ENCODE measurements at places on chromosomes 1 and 21. TPM values are rescaled to one million over a fixed set of nuclear protein-coding genes. Genes with fewer than 3 reads are reported as not detected.

- DNase-seq, result peak; percentile 18
- no peak overlapping the region for H3K4me3 ChIP-seq
- H3K27me3 ChIP-seq, result peaks cover 57% of the 10 kb centered on the region
- H3K36me3 ChIP-seq, result peaks cover 4% of the 10 kb centered on the region
- no peaks in the 10 kb centered on the region for H3K4me1 ChIP-seq
Measured at GRCh38 chr1:34645109-34645688, 109.6 kb upstream of the GJB5 start.

The IBA57 gene
- 12.0 TPM for total RNA-seq

The ZMYND12 gene
- not detected for total RNA-seq

DNA sequence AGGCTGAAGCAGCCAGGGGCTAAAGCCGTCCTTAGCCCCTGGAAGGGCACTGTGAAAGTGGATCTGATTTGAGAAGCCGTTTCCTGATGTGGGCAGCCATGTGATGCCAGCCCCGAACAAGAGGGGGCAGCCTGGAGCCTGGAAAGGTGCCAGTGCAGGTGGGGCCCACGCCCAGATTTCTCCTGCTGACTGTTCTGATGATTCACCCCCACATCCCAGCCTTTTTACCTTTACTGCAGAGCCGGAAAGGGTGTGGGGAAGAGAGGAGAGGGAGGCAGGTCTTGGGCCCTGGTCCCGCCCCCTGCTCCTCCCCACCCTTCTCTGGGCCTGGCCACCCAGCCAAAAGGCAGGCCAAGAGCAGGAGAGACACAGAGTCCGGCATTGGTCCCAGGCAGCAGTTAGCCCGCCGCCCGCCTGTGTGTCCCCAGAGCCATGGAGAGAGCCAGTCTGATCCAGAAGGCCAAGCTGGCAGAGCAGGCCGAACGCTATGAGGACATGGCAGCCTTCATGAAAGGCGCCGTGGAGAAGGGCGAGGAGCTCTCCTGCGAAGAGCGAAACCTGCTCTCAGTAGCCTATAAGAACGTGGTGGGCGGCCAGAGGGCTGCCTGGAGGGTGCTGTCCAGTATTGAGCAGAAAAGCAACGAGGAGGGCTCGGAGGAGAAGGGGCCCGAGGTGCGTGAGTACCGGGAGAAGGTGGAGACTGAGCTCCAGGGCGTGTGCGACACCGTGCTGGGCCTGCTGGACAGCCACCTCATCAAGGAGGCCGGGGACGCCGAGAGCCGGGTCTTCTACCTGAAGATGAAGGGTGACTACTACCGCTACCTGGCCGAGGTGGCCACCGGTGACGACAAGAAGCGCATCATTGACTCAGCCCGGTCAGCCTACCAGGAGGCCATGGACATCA is at the start of gene SFN:
SFN (plus strand) TSS at position 369 of the 904 bp plus-strand sequence; CDS start at position 433, 64 bp downstream.
- peak; percentile 99 for DNase-seq
- no peaks in the 10 kb centered on the region for H3K27me3 ChIP-seq
- peak within 1 kb of the TSS; percentile 94 for H3K27ac ChIP-seq
- peaks cover 10% of the 10 kb centered on the region for H3K36me3 ChIP-seq

- H3K4me3 ChIP-seq, result no peak overlapping the region
- H3K27ac ChIP-seq, result no peak overlapping the region
- H3K4me1 ChIP-seq, result peaks cover 11% of the 10 kb centered on the region
Measured at GRCh38 chr1:206794294-206794908, 22.1 kb upstream of the IL10 start.

DNA sequence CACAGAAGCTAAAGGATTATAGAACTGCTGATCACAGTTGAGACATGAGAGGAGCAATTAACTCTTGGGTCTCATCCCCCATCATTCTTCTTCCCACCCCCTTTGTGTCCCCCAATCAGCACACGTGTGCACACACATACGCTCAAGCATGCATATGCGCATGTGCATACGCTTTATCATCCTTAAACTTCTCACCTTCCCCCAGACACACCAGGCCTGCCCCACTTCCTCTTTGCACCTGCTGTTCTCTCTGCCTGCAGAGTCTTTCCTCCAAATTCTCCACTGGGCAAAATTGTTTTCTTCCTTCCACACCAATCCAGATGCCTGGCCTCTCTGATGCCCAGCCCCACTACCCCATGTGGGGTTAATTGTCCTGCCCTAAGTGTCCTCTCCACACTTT is 13.0 kb upstream of the KCND3 start:
- peaks cover 70% of the 10 kb centered on the region for H3K27me3 ChIP-seq
- H3K4me3 ChIP-seq, result no peak overlapping the region
- no peaks in the 10 kb centered on the region for H3K4me1 ChIP-seq

DNA sequence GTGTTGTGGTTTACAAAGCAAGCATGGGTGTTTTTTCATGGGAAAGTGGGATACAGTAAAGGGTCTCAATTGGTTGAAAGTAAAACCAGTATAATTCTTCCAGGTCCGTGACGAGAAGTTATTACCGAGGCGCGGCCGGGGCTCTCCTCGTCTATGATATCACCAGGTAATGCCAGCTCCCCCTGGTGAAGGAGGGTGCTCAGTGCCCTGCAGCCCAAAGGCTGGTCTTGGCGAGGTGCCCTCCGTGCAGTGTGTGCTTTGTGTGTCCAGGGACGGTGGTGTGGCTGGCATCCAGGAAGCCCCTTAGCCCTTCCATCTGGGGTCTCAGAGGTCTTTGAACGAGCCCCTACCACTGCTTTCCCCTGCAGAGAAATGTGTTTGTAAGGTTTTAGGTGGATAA is 24.8 kb downstream of the RAB4A start:
- H3K4me3 ChIP-seq, result no peak overlapping the region
- DNase-seq, result no peak
- H3K36me3 ChIP-seq, result peaks cover 33% of the 10 kb centered on the region

- peaks cover 16% of the 10 kb centered on the region for H3K4me1 ChIP-seq
- peaks cover 32% of the 10 kb centered on the region for H3K36me3 ChIP-seq
- no peak overlapping the region for H3K4me3 ChIP-seq
- DNase-seq, result no peak
- H3K27me3 ChIP-seq, result no peaks in the 10 kb centered on the region
Measured at GRCh38 chr1:248852481-248853405, 6.1 kb downstream of the ZNF692 start.

GRCh38 chr1:20717452-20718342 is at the start of gene KIF17:
KIF17 (minus strand) TSS chr1:20718007; CDS start chr1:20717706, 301 bp downstream.
- H3K4me1 ChIP-seq, result no peaks in the 10 kb centered on the region
- H3K4me3 ChIP-seq, result no peak within 1 kb of the TSS
- H3K27me3 ChIP-seq, result peaks cover 10% of the 10 kb centered on the region
- H3K36me3 ChIP-seq, result no peaks in the 10 kb centered on the region
- no peak for DNase-seq

The CACNA1S gene
- total RNA-seq, result not detected

- H3K4me3 ChIP-seq, result no peak overlapping the region
- H3K36me3 ChIP-seq, result no peaks in the 10 kb centered on the region
- H3K27ac ChIP-seq, result peak overlapping the region; percentile 46
Measured at GRCh38 chr1:65260851-65261473, 48.4 kb upstream of the DNAJC6 start.

GRCh38 chr21:44316277-44316900 is 16.5 kb downstream of the PFKL start:
- no peak overlapping the region for H3K27ac ChIP-seq
- H3K4me3 ChIP-seq, result no peak overlapping the region
- peaks cover 13% of the 10 kb centered on the region for H3K36me3 ChIP-seq
- DNase-seq, result no peak

DNA sequence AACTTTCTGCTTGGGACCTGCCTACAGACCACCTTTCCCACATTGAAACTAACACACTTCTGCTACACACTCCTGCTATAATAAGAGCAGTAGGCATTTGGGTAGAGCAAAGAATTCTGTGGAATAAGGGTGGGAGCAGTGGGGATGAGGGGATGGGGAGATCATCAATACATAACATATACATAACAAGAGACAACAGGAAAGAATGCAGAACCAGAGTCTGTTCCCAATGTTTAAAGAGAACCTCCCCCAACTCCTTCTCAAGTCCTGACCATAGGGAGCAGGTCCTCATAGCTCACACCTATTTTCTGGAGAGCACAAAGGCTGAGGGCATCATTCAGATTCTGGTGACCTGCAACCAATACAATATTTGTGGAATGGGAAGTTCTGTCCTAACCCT is 121.6 kb upstream of the BARHL2 start:
- no peak overlapping the region for H3K4me3 ChIP-seq
- no peaks in the 10 kb centered on the region for H3K36me3 ChIP-seq
- no peaks in the 10 kb centered on the region for H3K4me1 ChIP-seq
- H3K27ac ChIP-seq, result no peak overlapping the region
- peaks cover 11% of the 10 kb centered on the region for H3K27me3 ChIP-seq
- DNase-seq, result no peak

DNA sequence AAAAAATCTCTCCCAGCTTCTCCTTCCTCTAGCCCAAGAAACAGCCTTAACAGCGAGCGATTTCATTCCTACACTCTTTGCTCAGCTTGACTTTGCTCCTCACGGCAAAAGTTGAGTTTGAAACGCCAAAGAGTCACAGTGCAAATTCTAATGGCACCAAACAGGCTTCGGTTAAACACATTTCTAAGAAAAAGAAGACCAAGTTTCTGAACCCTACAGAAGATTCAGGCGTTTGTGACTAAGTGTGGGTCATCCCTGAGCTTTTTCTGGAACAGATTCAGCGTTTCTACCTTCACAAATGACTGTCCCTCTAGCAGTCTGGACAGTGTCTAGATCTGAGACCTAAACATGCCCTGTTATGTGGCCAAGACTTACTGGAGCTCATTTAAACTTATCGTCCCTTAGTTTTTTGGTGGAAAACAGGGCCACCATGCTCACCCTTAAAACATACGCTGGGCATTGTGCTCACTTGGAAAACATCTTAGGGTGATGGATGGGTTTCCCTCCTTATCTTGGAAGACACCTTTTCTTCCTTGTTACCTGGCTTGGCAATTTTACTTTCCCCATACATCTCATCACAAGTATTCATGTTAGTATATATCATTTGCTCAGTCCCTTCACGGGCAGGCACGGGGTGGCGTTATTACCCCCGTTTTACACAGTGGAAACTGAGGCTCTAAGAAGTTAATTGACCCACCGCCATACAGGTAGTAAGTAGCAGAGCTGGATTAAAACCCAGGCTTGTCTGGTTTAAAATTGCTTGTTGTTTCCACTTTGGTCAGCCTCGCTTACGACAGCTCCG is 1.0 kb downstream of the C1orf198 start:
- peak overlapping the region; percentile 69 for H3K27ac ChIP-seq
- peaks cover 26% of the 10 kb centered on the region for H3K4me1 ChIP-seq

DNA sequence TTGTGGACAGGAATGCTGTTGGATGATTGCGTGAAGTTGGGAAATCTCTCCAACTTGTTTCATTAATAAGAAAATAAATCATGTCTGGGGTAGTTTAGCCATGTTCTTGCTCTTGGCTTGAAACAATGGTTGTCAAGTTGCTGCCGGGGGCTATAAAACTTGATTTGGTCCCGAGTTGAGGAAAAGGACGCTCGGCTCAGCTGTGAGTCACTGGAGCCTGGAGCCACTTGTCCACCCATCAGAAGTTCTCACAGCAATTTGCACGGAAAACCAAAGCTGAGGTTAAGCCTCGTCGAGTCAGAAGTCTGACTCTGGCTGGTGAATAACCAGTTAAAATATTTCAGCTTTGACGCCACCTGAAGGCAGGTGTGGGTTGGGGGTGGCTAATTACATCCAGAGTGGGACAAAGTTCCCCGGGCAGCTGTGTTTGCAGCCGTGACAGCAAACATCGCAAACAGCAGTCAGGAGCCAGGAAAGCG is 19.7 kb upstream of the RIPK4 start:
- peak; percentile 95 for DNase-seq
- H3K4me3 ChIP-seq, result peak overlapping the region; percentile 58
- H3K27me3 ChIP-seq, result no peaks in the 10 kb centered on the region
- H3K36me3 ChIP-seq, result no peaks in the 10 kb centered on the region
- peaks cover 26% of the 10 kb centered on the region for H3K4me1 ChIP-seq
- H3K27ac ChIP-seq, result peak overlapping the region; percentile 37

DNA sequence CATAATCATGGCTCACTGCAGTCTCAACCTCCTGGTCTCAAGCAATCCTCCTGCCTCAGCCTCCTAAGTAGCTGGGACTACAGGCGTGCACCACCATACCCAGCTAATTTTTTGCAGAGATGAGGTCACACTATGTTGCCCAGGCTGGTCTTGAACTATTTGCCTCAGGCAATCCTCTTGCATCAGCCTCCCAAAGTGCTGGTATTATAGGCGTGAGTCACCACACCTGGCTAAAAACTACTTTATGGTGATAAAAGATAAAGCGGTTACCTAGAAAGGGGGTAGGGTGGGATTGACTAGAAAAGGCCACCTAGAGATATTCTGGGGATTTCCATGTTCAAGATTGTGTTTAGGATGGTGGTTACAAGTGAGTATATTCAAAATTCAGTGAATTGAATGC is 5.0 kb downstream of the TSTD1 start:
- H3K4me3 ChIP-seq, result no peak overlapping the region
- DNase-seq, result peak; percentile 82
- no peak overlapping the region for H3K27ac ChIP-seq
- H3K36me3 ChIP-seq, result peaks cover 1% of the 10 kb centered on the region

The CNR2 gene
- total RNA-seq, result not detected

DNA sequence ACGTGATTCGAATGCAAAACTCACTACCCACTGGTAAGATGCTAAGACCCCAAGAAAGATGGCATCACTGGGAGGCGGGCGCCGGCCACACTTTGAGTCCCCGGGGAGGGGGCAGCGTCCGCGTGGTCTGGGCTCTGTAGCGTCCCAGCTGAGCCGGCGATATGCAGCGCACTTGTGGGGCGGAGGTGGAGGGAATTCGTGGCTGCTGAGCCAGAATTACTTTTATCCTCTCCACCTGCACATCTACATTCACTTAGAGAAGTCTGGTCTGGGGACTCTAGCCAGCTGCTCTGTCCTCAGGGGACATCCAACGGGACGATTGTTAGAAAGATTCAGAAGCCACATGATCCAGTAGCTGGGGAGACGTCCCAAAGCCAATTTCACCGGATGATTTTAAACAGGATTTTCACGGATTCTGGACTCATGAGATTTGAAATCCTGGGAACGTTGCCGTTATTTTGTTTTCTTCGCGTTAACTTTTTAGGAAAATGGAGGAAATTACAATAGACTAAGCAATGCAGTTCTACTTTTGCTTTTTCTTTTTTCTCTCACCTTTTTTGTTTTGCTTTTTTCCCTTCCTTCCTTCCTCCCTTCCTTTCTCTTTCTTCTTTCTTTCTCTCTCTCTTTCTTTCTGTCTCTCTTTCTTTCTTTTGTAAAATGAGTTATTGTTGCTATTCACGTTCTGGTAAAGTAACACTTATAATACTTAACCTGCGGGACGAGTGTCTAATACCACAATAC is 1.3 kb downstream of the JAM2 start:
- peak overlapping the region; percentile 67 for H3K4me3 ChIP-seq
- no peaks in the 10 kb centered on the region for H3K36me3 ChIP-seq
- H3K27me3 ChIP-seq, result peaks cover 31% of the 10 kb centered on the region
- peaks cover 15% of the 10 kb centered on the region for H3K4me1 ChIP-seq

- peaks cover 5% of the 10 kb centered on the region for H3K4me1 ChIP-seq
- no peak overlapping the region for H3K27ac ChIP-seq
- no peaks in the 10 kb centered on the region for H3K36me3 ChIP-seq
- H3K4me3 ChIP-seq, result no peak overlapping the region
- peak; percentile 48 for DNase-seq
Measured at GRCh38 chr1:82110366-82111254, 309.9 kb downstream of the ADGRL2 start.

GRCh38 chr1:181789395-181789794 is 272.1 kb downstream of the ZNF648 start:
- peak; percentile 67 for DNase-seq
- no peaks in the 10 kb centered on the region for H3K27me3 ChIP-seq
- no peaks in the 10 kb centered on the region for H3K36me3 ChIP-seq
- H3K27ac ChIP-seq, result no peak overlapping the region

- DNase-seq, result no peak
- H3K4me3 ChIP-seq, result no peak overlapping the region
- H3K27ac ChIP-seq, result no peak overlapping the region
- H3K27me3 ChIP-seq, result peaks cover 82% of the 10 kb centered on the region
Measured at GRCh38 chr1:18110598-18110939, 3.0 kb downstream of the IGSF21 start.

- H3K4me3 ChIP-seq, result peak overlapping the region; percentile 77
- peak overlapping the region; percentile 57 for H3K27ac ChIP-seq
- H3K27me3 ChIP-seq, result no peaks in the 10 kb centered on the region
- peak; percentile 39 for DNase-seq
Measured at GRCh38 chr1:87335175-87335884, 6.7 kb downstream of the LMO4 start.
